ENCODE measurements at places on chromosomes 6 and 20.

GRCh38 chr6:7424967-7425807 lies 35.6 kb downstream of the RIOK1 start:
- DNase-seq, result no peak

GRCh38 chr6:72715119-72715518 lies 93.3 kb downstream of the KCNQ5 start:
- DNase-seq, result peak; percentile 3

GRCh38 chr6:32857156-32857891 lies 3.3 kb downstream of the PSMB9 start:
- DNase-seq, result no peak

GRCh38 chr6:168032005-168032760 lies 34.7 kb downstream of the KIF25 start:
- no peak for DNase-seq

GRCh38 chr20:16052456-16052855 lies 520.8 kb downstream of the KIF16B start:
- DNase-seq, result no peak
